ENCODE measurements at places on chromosomes 6 and 20.

DNA sequence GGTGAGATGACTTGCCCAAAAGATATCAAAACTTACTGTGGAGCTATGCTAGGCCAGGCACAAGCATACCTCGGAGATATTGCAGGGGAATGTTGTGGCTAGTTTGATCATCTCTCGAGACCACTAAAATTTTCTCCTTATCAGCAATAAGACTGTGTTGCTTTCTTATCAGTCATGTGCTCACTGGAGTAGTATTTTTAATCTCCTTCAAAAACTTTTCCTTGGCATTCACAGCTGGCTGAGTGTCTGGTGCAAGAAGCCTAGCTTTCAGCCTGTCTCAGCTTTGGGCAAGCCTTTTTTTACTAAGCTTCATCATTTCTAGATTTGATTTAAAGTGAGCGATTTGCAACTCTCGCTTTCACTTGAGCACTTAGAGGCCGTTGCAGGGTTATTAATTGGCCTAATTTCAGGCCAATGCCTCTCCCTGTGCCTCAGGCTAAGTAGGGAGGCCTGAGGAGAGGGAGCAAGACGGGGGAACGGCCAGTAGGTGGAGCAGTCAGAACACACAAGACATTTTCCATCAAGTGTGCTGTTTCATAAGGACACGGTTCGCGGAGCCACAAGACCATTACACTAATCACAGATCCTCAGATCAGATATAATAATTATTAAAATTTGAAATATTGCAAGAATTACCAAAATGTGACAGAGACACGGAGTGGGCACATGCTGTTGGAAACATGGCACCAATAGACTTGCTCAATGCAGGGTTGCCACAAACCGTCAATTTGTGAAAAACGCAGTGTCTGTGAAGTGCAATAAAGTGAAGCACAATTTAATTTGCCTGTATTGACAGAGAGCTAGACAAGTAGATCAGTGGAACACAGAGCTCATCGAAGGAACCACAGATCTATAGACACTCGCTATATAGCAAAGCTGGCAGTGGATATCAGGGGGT is 106.8 kb upstream of the SIRPG start:
- DNase-seq, result peak; percentile 73

DNA sequence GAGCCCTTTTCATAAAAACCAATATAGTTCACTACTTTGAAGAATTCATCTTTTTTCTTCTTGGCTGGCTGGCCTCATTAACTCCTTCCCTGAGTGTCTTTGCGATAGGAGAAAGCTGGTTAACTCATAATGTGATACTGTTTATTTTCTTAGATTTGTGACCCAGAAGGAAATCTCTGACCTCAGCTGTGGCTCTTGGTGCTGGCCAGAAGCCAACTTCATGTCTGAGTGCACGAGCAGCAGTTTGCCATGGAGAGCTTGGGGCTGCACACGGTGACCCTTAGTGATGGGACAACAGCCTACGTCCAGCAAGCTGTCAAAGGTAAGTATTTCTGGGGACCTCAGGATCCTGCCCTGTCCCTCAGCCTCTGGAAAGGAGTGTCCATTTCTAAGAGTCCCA is 16.7 kb upstream of the DEF6 start:
- no peak for DNase-seq

- no peak for DNase-seq
Observed at GRCh38 chr6:165086814-165087213, 222.6 kb downstream of the C6orf118 start.

DNA sequence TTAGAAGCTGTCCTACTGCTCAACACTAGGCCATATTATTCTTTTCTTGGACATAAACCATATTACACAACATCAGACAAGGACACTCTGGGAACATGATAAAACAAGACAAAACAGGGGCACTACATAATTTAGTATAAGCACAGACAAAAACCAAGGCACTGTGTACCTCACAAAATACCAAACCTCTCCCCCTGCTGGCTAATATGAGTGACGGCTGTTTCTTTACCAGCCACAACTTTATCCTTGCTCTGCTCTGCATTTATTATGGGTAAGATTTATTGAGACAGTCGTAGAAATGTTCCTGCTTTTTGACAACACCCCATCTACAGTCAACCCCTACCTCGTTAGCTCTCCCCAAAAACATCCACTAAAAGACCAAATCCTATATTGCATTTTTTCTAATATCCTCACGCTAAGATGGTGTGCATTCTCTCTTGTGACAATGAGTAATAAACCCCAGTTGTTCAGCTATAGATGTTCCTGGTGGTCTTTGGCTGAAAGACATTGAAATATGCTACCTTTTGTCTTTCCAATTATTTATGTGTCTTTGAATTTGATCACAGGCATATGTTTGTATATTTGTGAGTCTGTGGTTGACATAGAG is 23.8 kb upstream of the POLR1H start:
- DNase-seq, result no peak

- no peak for DNase-seq
Observed at GRCh38 chr20:43744151-43744611, 17.4 kb upstream of the GTSF1L start.

DNA sequence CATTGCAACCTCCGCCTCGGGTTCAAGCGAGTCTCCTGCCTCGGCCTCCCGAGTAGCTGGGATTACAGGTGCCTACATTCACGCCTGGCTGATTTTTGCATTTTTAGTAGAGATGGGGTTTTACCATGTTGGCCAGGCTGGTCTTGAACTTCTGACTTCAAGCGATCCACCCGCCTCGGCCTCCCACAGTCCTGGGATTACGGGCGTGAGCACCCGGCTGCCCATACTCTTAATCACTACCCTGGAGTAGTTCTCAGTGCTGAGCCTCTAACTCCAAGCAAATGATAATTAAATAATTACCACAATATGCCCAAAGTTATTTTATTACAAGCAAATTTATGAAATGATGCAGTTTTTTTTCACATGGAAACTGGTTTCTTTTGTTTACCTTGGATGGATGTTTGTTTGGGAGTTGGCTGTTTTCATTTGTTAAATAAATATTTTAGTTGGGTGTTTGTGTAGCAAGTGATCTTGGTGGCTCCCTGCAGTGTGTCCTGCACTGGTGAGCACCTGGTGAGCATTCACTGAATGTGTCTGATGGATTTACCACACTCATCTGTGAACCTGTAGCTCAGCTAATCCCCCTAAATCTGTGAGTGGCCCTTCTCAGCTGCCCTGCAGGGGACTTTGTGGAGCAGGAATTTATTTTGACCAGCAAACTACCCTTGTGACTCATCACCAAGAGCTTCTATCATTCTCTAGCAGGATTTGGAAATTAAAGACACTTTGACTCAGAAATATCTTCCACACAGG is 36.9 kb downstream of the UTRN start:
- no peak for DNase-seq

GRCh38 chr6:163324326-163324687 is 90.2 kb upstream of the QKI start:
- DNase-seq, result no peak

GRCh38 chr6:148430897-148431296 is 88.3 kb downstream of the SASH1 start:
- no peak for DNase-seq

- DNase-seq, result no peak
Observed at GRCh38 chr6:44663860-44664634, 276.5 kb downstream of the CDC5L start.
